ENCODE measurements at places on chromosomes 1 and 21.

- no peak for DNase-seq
These were observed 30.8 kb downstream of the ELAVL4 start for GRCh38 chr1:50139339-50140181.

DNA sequence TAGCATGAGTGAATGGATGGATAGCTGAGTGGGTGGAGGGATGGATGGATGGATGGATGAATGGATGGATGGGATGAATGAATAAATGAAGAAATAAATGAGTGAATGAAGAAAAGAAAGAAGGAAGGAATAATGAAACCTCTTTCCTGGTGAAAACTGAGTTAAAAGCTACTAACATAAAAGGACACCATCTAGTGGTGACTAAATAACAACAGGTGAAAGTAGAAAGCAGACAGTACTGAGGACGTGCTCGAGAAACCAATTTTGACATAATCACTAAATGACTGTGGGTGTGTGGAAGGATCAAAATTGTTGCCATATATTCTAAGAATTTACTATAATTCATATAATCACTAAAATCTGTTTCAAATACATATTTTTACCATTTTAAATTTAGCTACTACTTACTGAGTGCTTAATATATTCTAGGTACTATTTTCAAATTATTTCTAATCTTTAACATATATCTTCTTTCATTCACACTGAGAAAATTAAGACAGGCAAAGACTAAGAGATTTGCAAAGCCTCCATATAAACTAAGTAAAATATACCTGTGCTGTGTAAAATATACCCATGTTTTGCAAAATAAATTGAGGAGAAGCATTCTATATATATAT lies 522.9 kb downstream of the LRRIQ3 start:
- DNase-seq, result peak; percentile 3

- no peak for DNase-seq
These were observed 18.1 kb downstream of the SLC45A3 start for GRCh38 chr1:205662135-205662738.

GRCh38 chr1:37478890-37479254 lies 4.5 kb downstream of the ZC3H12A start:
- DNase-seq, result no peak

- DNase-seq, result peak; percentile 83
These were observed 20.0 kb upstream of the BCAR3 start for GRCh38 chr1:93701629-93702028.

GRCh38 chr21:41684381-41685245 lies 82.2 kb downstream of the RIPK4 start:
- DNase-seq, result peak; percentile 16

DNA sequence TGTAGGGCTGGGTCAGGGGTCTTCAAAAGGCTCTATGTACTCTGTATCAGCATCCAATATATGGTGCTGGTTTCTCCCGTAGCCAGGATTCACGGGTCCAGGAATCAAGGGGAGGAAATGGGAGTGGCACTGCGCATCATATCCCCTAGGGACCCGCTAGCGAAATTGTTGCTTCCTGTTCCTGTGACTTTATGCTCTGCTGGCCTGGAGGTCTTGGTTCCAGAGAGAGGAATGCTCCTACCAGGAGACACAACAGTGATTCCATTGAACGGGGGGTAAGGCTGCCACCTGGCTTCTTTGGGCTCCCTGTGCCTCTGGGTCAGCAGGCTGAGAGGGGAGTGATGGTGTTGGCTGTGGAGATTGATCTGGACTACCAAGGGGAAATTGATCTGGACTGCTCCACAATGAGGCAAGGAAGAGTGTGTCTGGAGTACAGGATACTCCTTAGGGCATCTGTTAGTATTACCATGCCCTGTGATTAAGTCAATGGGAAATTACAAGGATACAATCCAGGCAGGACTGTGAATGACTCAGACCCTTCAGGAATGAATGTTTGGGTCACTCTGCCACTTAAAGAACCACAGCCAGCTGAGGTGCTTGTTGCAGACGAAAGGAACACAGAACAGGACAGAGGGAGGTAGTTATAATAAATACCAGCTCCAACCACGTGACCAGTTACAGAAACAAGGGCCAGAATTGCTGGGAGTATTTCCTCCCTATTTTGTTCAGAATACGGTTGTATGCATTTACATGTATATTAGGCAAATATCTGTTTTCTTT lies 10.2 kb downstream of the SPSB1 start:
- DNase-seq, result peak; percentile 92

DNA sequence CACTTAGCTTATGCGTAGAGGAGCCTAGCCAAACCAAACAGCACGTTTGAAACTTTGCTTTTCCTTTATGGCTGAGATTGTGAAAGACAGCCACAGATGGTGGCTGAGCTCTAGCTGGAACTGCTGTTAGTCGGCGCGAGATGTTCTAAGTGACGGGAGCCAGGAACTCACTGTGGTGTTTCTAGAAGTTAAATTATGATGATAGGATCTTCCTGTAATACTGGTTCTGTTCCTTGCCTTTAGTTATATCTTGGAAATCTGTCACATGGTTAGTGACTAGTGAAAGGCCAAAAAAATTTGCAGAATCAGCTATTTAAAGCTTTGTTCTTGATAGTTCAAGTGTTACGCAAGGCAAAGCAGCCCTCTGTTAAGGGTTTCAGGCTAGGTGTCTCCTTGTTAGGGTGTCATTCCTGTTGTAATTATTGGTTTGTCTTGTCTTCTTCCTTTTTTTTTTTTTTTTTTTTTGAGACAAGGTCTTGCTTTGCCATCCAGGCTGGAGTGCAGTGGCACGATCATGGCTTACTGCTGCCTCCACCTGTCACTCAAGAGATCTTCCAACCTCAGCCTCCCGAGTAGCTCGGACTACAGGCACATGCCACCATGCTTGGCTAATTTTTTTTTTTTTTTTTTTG lies 22.6 kb downstream of the AK4 start:
- no peak for DNase-seq

DNA sequence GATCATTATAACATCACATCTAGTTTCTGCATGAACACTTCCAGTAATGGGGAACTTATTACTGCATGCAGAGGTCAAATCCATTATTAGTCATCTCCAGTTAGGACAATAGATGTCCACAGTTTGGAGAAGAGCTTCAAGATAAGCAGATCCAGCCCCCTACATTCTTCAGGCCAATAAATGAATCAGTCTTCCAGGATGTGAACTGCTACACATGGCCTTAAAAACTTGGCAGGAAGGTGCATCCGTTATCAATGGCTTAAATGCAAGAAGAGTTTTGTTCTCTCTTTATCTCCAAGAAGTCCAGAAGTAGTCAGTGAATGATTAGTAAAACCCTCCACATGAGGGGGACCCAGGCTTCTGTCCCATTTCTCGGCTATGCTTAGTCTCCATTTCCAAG lies 70.8 kb downstream of the DMRTA2 start:
- no peak for DNase-seq

Data from Caki2 (cell line).